ENCODE measurements at places on chromosomes 12 and 14.
A peak's percentile ranks its signal among the peaks of the same experiment; 100 is the strongest.

GRCh38 chr14:77917491-77918201 lies 117.7 kb downstream of the ADCK1 start:
- DNase-seq: no peak

- DNase-seq: no peak
Observed at GRCh38 chr14:80653956-80654355, 287.6 kb downstream of the CEP128 start.

DNA sequence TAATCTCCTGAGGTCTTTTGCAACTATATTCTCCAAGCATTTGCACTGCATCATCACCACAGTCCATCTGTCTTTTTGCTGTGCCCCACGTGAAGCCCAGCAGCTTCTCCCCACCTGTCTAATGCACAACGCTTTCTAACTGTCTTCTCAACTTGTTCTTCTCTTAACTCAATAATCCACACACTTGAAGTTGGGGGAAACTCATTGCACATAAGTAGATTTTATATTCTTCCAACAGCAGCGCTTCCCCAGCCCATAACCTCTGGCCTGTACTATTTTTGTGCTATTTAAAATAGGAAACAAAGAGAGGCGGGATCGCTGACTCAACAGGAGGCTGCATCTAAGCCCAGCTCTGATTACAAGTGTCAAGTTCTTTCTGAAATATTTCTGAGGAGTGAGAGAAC lies 226.7 kb downstream of the GXYLT1 start:
- peak; percentile 33 for DNase-seq

DNA sequence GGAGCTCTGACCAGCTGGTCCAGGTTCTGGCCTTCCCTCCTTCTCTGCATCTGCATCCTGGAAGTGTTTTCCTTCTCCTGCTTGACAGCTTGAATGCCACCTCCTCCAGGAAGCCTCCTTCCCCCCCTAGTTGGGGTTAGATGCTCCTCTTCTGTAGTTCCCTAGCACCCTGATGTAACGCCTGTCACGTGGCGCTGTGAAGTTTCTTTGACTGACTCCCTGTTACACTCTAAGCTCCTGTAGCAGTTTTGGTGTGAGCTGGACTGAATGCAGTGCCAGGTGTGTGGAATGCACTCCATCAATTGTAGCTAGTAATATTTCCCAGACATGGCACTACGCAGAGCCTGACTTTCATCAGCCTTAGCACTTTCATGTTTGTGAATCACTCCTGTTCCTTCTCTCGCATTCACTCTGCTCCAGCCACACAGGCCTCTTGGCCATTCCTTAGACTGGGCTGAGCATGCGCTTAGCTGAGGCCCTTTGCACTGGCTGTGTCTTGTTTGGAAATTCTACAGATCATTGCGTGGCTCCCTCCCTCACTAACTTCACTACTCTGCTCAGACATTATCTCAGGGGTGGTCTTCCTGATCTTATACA lies 2.1 kb upstream of the FAIM2 start:
- no peak for DNase-seq

GRCh38 chr12:99619389-99620158 lies 28.0 kb upstream of the GARIN6 start:
- no peak for DNase-seq

DNA sequence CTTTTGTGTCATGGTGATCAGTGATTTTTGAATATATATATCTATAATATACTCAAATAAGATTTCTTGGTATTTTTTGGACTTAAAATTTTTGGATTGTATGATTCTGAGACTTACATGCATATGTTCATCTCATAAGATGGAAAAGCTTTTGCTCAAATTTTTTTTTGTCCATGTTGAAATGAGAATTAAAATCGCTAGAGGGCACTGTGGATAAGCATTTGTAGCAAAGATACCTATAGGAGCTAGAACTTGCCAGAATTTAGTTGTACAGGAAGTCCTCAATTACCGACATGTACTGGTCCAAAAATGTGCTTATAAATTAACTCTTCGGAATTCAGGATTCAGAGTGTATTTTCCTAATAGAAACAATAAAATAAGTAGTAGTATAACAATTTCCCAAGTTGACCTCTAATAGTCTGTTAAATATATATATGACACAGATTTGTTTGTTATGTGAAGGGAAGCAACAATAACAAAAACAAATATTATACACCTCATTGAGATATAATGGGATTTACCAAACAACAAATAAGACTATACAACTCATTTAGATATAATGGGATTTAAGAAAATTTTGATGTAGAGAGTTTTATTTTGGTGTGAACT lies 179.6 kb downstream of the TMEM117 start:
- peak; percentile 42 for DNase-seq

GRCh38 chr12:105382771-105383622 lies 52.5 kb downstream of the C12orf75 start:
- DNase-seq: peak; percentile 74

- peak; percentile 88 for DNase-seq
Observed at GRCh38 chr12:124506145-124506831, 61.1 kb downstream of the NCOR2 start.

GRCh38 chr14:105411017-105411941 lies 8.3 kb upstream of the MTA1 start:
- DNase-seq: peak; percentile 57

- DNase-seq: peak; percentile 92
Observed at GRCh38 chr14:59870277-59871165, at the start of gene RTN1. TSS of gene RTN1 (minus strand) at chr14:59870776. CDS start at chr14:59870630, 146 bp downstream.

GRCh38 chr14:99812096-99812750 lies 19.0 kb downstream of the EML1 start:
- DNase-seq: no peak

GRCh38 chr12:45205165-45205825 lies 10.6 kb upstream of the ANO6 start:
- DNase-seq: no peak

- no peak for DNase-seq
Observed at GRCh38 chr12:68270358-68270757, 17.0 kb upstream of the IL22 start.

DNA sequence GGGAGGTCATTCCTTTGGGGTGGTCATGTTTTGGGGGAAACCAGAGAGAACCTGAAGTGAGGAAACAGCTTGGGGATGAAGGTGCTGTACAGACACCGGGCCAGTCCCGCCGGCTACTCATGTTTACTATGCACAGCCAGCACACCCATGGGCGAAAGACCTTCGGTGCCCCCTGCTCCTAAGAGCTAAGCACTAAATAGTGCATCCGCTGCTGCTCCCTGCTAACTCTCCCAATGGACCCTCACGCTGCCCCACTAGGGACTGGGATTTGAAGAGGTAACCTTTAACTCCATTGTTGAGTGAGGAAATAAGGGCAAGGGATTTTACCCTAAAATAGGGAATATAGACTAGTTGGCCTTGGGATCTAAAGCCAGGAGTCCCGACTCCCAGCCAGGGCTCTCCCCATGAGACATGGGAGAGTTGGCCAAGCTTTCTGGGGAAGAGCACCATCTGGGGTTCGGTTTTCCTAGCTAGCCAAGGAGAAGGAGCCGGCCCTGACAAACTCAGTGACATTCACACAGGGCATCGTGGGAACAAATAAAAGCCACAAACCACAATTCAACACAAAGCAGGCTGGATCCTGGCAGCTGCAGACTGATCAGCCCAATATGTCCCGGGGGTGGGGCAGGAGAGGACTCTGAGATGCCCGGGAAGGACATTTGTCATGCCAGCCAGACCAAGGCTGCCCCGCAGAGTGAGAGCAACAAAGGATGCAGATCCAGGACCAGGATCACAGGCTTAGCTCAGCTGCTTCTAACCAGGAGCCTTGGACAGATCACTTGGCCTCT lies 91.7 kb downstream of the SINHCAF start:
- DNase-seq: no peak

- peak; percentile 28 for DNase-seq
Observed at GRCh38 chr12:65826353-65827171, 2.3 kb downstream of the HMGA2 start.

GRCh38 chr14:99792551-99793212 lies 531 bp upstream of the EML1 start:
- DNase-seq: peak; percentile 73

GRCh38 chr12:64083285-64084210 lies 138.5 kb downstream of the KICS2 start:
- no peak for DNase-seq

GRCh38 chr12:93679308-93679925 lies 2.2 kb downstream of the CRADD start:
- no peak for DNase-seq

GRCh38 chr14:36217027-36217426 lies 40.5 kb upstream of the PTCSC3 start:
- DNase-seq: no peak

- peak; percentile 83 for DNase-seq
Observed at GRCh38 chr12:84910549-84911241, 1.9 kb downstream of the SLC6A15 start.

GRCh38 chr12:121849665-121850064 lies 9.0 kb downstream of the HPD start:
- DNase-seq: no peak

DNA sequence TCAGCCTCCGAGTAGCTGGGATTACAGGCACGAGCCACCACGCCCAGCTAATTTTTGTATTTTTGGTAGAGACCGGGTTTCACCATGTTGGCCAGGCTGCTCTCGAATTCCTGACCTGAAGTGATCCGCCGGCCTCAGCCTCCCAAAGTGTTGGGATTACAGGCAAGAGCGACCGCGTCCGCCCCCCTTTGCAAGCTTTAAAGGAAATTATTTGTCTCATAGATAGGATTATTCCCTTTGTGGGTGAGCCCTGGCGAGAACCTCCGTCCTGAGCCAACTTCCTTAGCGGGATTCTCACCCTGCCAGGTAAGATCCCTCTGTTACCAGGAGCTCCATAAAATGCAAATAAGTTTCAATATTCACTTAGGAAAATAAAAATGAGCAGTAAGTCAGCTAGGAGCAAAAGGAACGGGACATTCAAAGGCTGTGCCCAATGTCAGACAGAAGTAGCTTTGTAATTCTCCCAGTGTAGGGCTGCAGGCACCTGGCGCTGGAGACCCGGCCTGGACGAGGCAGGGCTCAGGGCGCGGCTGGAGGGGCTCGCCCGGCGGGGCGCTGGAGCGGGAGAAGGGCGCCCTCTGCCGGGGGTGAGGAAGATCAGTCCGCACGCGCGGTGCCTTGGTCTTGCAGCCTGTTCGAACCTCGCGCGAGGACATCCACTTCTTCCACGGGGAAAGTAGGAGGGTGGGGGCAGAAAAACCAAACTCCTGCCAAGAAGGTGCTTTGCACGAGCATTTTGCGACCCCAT lies 47.2 kb upstream of the PLXNC1 start:
- peak; percentile 92 for DNase-seq

DNA sequence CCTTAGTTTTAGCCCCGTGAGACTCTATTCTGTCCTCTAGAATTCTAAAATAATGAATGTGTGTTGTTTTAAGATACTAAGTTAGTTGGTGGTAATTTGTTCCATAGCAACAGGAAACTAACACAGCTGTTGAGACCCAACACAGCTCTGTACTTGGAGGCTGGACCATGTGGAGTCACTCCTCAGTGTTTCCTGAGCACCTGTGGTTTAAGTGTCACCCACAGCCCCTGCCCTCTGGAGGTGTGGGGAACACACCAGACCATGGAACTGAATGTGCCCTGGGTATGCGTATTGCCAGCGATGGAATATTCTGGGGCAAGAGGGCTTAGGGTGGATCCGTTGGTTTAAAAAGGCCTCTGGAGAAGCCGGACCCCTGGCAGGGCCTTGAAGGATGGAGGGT lies 16.6 kb upstream of the GPR68 start:
- no peak for DNase-seq

DNA sequence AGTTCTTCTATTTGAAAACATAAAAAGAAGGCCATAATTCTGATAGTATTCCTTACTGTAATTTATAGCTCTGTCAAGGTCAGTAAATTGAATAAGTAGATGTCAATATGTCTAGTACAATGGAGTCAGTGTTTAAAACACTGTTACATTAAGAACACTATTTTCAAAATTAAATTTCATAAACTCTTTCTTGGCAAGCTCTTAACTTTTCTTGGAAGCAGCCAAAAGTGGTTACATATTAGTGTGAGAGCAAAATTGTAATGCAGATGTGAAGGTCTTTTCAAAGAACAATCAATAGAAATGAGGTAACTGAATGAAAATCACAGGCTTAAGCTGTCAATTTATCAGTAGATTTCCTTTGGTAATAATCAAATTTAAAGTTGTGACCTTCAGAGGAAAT lies 722.4 kb upstream of the NOVA1 start:
- DNase-seq: no peak

DNA sequence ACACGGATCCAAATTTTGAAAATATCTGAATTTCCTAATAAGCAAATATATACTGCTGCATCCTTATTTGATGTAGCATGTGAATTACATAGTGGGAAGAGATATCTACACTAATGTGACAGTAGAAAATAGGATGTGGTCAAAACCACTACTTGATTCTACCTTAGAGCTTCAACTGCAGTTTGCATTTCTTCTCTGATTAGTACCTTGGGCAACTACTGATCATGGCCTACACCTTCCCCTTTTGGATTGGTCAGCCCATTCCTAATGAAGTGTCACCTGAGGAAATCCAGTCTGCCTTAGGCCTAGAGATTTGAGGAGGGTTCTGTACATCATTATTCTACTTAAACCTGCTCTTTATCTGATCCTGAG lies 10.7 kb downstream of the LLPH start:
- no peak for DNase-seq

DNA sequence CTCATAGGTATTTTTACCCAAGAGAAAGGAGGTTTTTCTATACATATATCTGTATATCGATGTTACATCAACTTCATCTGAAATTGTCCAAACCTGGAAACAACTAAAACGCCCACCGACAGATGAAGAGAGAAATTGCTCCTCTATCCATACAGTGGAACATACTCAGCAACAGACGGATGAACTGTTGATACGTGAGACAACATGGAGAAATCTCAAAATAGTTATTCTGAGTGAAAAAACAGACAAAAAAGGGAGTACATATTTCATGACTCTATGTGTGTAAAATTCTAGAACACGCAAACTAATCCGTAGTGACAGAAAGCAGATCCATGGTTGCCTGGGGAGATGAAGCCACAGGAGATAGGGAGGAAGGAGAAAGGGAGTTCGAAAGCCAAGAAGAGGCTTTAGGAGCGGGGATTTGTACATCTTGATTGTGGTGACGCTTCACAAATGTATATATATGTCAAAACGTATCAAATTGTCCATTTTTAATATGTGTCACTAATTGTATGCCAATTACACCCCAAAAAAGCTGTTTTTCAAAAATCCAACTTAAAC lies 37.6 kb upstream of the C14orf180 start:
- no peak for DNase-seq

GRCh38 chr14:85124631-85125290 lies 405.2 kb upstream of the FLRT2 start:
- DNase-seq: peak; percentile 52

- DNase-seq: no peak
Observed at GRCh38 chr14:64082837-64083236, 211.3 kb downstream of the ESR2 start.

DNA sequence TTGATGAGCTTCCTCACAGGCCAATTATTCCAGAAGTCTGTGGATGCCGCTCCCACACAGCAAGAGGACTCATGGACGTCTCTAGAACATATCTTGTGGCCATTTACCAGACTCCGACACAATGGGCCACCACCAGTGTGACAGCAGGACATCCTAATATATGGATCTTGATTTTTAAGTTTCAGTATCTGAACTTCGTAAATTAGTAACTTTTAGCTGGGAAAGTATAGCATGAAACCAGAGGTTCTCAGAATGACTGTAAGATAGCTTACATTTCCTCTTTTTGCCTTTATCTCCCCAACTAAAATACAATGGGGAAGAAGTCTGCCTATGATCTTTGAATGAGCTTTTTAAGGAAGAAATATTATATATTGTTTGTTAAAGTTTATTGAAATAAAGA lies 87.0 kb downstream of the DNAI7 start:
- no peak for DNase-seq

- DNase-seq: no peak
Observed at GRCh38 chr12:62301799-62302133, 41.6 kb downstream of the USP15 start.
